ENCODE measurements at places on chromosomes 5 and 9. TPM values are rescaled to one million over a fixed set of nuclear protein-coding genes. Genes with fewer than 3 reads are reported as not detected.

Gene LAMC3
- polyA plus RNA-seq = 7.3 TPM

Gene PTGR1
- polyA plus RNA-seq = 93.2 TPM

Gene CDC25C
- polyA plus RNA-seq = 6.0 TPM

DNA sequence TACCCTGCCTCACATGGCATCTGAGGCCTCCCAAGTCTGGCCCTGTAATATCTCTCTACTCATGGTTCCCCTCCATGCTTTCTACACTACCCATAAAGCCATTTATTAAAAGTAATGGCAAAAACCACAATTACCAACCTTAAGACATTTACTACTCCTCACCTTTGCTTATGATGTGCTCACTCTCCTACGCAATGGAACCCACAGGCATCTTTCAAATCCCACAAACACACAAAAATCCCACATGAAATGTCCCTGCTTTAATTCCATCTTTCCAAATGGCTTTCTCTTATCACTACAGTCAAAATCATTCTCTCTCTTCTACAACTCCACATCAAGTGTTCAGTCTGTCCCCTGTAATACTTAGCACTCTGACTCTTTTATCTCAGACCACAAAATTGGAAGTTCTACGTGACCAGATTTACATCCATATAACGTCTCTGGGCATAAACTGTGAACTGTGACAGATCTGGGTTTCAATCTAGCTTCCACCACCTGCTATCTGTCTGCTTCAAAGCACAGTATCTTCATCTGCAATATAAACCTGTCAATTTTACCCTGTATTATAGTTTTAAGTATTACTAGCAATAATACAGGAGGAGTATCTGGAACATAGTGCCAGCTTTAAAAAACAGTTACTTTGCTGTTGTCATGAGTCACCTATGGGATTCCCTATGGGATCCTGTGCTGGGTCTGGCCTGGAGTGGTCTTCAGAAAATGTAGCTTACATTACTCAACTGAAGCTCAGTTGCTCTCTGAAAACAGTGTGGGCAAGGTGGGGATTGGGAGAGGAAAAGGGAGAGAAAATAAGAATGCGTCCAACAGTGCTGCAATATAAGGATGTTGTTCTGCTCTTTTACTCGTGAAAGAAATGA is 137.1 kb upstream of the TRIM32 start:
- no peak for DNase-seq

GRCh38 chr9:109806506-109807115 is 26.6 kb downstream of the PALM2AKAP2 start:
- DNase-seq = no peak

DNA sequence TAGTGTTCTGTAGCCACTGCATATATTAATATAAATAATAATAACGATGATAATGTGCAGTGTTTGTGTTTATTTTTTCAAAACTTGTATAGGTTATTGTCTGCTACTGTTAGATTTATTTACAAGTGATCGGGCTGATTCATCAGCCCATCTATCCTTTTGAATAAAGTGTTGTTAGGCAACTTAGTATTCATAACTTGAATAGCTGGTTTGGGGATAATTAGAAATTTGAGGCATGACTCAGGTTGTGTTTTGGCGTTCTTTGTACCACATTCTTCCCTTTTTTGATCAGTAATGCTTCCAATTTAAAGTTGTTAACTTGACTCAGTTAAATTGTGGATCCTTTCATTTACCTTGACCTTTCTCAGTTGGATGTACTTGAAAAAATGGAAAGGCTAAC is 69.7 kb downstream of the FOCAD start:
- DNase-seq = no peak

GRCh38 chr9:75064307-75065025 is 23.5 kb downstream of the NMRK1 start:
- DNase-seq = no peak

GRCh38 chr5:108171759-108172158 is 210.1 kb downstream of the FBXL17 start:
- no peak for DNase-seq

GRCh38 chr5:135162661-135163265 is 128.7 kb upstream of the PITX1 start:
- DNase-seq = no peak

DNA sequence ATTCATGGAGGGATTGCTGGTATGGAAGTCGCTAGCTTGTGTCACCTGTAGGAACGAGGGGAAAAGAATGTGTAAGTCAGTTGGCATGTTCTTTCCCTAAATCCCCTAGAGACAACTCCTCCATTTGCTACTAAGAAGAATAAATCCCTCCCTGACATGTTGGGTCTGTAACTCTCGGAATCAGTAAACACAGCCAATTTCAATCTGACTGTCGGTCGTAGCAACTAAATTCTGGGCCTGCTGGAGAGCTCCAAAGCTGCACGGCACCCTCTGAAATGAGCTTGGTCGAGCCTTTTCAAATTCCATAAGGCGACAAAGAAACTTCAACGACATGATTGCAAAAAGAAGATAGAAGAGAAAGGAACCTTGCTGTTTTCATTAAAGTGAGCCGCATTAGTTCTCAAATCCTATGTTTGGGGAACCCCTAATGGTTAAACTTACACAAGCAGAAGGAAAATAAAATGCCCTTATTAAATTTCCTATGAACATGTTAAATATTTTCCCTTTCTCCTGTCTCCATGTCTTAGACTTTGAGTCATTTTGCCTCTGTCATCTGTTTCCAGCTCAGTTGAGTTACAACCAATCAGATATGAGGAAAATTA is 735.8 kb upstream of the WWC1 start:
- DNase-seq = no peak

- peak; percentile 33 for DNase-seq
These were observed 291.9 kb downstream of the NFIB start for GRCh38 chr9:14021871-14022525.

- no peak for DNase-seq
These were observed 233.9 kb upstream of the RPS23 start for GRCh38 chr5:82512025-82512424.

DNA sequence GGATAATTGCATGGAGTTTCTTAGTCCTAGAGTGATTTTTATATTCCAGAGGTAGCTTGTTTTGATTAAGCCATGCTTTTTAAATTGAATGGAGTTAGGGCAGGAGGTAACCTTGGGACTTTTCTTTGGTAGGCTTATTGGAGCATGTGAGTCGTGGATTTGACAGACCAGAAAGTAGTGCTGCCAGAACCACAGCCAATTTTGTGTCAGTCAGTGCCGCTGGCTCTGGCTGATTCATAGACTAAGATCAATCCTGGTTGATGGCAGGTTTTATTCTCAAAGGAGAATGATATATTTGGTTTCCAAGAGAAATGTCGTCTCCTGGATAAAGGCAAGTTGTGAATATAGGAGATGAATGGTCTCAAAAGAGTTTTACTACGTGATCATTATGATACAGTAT is 20.3 kb downstream of the RAI14 start:
- no peak for DNase-seq

- no peak for DNase-seq
These were observed 139.5 kb upstream of the CYLC2 start for GRCh38 chr9:102855641-102856040.

DNA sequence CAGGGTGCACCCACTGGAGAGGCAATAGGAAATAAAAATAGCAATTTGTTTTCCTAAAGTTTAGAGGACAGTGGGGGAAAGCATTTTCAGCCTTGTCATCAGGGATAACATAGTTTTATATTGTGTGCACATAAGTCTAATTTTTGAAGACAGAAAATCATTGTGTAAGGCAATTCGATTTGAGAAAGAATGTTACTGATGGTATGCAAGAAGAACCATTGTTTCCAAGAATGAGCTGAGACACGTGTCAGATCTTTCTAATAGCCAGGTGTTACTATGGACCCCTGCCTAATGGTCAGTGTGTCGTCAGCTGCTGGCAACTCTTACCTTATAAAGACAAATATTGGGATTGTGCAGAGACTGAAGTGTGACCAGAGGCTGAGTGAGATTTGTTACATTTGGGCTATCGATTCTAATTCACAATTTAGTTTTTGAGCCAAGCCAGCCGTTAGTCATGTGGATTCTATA is 67.1 kb upstream of the PPP2R2B start:
- no peak for DNase-seq

- DNase-seq = no peak
These were observed 28.8 kb upstream of the RASGRF2 start for GRCh38 chr5:80931411-80931810.

Data from right lung (tissue), 10 donors.